Prostate gland (tissue), 2 donors: ENCODE measurements at places on chromosomes 4 and X. TPM values are rescaled to one million over a fixed set of nuclear protein-coding genes. Genes with fewer than 3 reads are reported as not detected.

Gene SFRP2
- total RNA-seq: 3.7 TPM

Gene CT45A1
- total RNA-seq: 1.0 TPM

DNA sequence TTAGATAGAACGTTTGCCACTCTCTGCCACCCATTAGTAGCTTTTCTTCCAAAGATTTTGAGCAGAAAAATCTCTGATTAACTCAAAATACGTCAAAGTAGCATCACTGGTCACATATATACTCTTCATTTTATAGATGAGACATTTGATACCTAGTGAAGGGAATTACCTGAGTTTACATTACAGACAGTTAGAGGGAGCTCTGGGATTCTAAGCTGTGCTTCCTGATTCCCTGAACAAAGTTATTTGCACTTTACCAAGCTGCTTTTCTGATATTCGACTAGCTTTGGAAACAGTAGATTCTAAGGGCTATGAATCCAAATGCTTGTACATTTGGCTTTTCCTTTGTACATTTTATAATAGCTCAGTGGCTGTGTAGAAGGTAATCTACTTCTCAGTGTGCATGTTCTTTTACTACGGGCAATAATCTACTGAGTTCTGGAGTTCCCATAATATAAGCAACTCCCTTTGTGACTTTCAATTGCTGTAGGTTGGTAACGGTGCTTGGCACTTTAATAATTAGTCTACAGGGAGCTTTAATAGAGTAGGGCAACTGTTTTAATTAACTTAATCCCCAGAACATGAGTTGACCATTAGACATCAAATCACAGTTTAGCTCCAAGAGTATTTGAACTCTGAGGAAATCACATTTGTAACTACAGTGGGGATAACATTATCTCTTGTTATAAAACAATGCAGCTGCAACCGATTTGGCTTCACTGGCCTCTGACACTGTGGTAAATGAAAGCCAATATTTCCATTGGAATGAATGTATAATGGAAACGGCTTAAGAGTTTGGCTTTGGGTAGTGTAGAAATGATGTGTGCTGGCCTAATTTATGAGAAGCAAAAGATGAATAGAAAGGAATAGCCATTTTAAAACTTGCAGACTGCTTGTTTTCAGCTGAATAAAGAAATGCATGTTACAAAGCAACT is 1602.4 kb downstream of the STIM2 start:
- no peaks in the 10 kb centered on the region for H3K27me3 ChIP-seq
- H3K36me3 ChIP-seq: no peaks in the 10 kb centered on the region
- H3K4me1 ChIP-seq: no peaks in the 10 kb centered on the region
- no peak overlapping the region for H3K4me3 ChIP-seq
- no peak overlapping the region for H3K27ac ChIP-seq

GRCh38 chr4:150366487-150366999 is 215.4 kb upstream of the MAB21L2 start:
- H3K27me3 ChIP-seq: no peaks in the 10 kb centered on the region
- no peaks in the 10 kb centered on the region for H3K36me3 ChIP-seq
- H3K4me3 ChIP-seq: no peak overlapping the region
- no peaks in the 10 kb centered on the region for H3K4me1 ChIP-seq
